CD4-positive, alpha-beta T cell treated with Interleukin-12 subunit alpha and Interleukin-12 subunit beta, for 1 hour (primary cell): ENCODE measurements at places on chromosomes 4 and X.

GRCh38 chr4:19051831-19052230 lies 1030.3 kb upstream of the LCORL start:
- DNase-seq: no peak

DNA sequence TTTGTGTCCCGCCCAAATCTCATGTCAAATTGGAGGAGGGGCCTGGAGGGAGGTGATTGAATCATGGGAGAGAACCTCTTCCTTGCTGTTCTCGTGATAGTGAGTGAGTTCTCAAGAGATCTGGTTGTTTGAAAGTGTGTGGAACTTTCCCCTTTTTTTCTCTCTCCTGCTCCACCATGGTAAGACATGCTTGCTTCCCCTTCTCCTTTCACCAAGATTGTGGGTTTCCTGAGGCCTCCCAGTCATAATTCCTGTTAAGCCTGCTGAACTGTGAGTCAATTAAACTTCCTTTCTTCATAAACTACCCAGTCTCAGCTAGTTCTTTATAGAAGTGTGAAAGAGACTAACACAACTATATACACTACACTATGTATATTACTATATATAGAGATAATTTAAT lies 697.8 kb upstream of the HS3ST1 start:
- DNase-seq: no peak

GRCh38 chr4:30716681-30717207 lies 3.4 kb upstream of the PCDH7 start:
- DNase-seq: no peak

DNA sequence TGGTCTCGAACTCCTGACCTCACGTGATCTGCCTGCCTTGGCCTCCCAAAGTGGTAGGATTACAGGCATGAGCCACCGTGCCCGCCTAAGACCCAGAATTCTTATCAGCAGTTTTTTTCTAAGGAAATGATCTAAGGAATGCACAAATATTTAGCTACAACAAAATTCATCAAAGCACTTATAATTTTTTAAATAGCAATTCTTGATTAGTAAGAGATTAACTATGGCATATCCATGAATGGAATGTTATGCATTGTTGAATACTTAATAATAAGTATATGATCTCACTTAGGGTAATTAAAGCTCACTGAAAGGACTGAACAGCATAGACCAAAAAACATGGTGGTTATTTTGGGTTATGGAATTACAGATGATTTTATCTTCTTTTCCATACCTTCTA lies 18.4 kb downstream of the CENPU start:
- DNase-seq: no peak

GRCh38 chr4:121950212-121950679 lies 1.6 kb downstream of the TRPC3 start:
- peak; percentile 84 for DNase-seq

DNA sequence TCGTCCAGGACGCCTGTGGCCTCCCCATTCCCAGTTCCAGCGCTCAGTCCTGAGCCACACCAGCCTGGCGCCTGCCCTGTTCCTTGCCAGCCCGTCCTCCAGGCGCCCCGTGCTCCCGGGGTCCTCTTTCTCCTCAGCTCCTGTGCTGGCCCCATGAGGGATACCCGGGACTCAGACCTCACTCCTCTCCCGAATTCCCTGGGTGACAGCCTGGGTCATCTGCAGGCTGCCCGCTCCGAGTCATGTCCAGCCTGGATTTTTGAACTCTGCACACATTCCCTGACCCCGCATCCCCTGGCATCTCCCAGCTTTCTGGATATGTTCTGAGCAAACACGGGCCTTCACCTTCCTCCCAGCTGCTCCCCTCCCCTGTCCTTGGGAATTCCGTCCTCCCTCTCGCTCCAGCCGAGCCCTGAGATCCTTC lies 14.9 kb upstream of the ADD1 start:
- DNase-seq: no peak

GRCh38 chrX:150870029-150870428 lies 28.4 kb downstream of the CD99L2 start:
- DNase-seq: no peak

DNA sequence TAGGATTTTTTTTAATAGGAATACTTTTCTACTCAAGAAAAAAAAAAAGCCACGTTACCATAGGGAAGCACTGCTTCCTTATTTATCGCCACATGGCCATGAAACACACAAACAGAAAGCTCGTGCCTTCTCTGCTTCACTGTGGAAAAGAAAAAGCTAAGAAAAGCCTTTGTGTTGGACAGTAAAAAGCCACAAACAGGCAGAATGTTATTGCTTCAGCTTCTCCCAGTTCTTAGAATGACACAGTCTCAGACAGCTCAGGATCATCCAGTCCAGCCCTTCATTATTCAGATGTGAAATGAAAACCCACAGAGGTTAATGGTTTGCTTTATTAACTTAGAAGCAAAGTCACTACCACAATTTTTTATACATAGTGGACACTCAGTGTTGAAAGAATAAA lies 181.6 kb upstream of the NOCT start:
- no peak for DNase-seq

DNA sequence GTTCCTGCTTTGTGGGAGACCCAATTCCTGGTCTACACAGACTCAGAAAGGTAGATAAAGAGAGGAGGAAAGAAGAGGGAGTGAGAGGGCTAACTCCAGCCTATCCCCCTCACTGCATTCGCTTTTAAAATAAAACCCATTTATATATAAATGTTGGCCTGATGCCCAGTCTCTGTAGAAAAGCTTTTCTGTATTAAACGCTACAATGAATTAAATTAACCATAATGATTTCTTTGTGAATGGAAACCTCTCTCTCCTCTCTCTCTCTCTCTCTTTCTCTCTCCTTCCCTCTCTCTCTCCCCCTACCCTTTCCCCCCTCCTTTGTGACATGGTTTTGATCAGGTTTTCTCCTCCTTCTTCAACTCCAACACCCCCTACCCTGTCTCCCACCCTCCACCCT lies 34.8 kb downstream of the PJA1 start:
- no peak for DNase-seq

- DNase-seq: no peak
Measured at GRCh38 chr4:38373375-38373774, 290.6 kb upstream of the KLF3 start.

- DNase-seq: no peak
Measured at GRCh38 chr4:179415847-179416223, 1973.6 kb upstream of the AGA start.

GRCh38 chr4:159197260-159197884 lies 94.5 kb downstream of the RAPGEF2 start:
- no peak for DNase-seq

DNA sequence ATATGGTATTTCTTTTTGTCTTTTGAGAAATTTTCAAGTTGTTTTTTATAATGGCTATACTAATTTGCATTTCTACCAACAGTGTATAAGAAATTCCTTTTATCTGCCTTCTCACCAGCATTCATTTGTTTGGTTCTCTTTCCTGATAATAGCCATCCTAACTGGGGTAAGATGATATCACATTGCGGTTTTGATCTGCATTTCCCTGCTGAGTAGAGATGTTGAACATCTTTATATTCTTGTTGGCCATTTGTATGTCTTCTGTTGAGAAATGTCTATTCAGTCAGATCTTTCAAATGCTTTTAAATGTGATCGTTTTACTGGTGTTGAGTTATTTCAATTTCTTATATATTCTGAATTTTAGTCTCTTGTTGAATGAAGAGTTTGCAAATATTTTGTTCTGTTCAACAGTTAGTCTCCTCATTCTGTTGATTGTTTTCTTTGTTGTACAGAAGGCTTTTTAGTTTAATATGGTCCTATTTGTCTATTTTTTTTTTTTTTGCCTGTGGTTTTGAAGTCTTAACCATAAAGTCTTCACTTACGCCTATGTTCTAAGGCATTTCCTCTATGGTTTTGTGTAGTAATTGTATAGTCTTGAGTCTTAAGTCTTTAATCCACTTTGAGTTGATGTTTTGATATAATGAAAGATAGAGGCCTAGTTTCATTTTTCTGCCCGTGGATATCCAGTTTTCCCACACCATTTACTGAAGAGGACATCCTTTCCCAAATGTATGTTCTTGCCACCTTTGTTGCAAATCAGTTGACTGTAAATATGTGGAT lies 1566.9 kb downstream of the STIM2 start:
- no peak for DNase-seq

DNA sequence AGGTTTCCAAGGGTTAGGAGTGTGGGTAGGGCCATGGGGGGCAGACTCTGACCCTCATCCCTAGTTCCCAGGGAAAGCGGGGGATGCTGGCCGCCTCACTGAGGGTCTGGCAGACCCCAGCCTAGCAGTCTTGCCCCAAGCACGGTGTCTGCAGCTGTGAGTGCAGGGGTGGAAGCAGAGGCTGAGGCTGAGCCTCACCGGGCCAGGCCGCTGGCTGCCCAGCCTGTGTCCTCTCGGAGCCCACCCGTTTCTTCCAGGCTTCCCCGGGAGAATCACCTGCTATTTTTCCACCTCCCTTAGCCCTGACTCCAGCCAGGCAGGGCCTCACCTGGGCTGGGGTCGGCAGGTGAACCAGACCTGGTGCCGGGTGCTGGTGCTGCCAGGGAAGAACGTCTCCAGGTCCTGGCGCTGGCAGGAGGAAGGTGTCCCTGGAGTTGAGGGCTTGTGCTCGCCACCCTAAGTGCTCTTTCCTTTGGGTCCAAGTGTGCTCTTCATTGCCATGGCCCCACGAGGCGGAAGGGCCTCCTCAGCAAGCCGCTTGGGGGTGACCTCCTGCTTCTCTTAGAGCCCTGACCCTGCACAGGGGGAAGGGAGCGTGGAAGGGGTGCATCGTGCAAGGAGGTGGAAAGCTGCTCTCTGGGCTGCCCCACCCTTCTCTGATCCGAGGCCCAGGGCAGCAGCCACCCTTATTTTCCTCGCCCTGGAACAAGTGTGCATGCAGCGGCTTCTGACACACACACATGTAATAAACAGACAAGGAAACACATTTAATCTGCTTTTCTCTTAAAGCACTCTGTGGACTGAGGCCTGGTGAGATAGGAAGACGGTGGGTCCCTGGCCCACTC lies 112.7 kb downstream of the FAM53A start:
- DNase-seq: no peak

GRCh38 chrX:39551762-39552161 lies 546.0 kb downstream of the BCOR start:
- DNase-seq: no peak

- no peak for DNase-seq
Measured at GRCh38 chr4:125639182-125639621, 324.4 kb downstream of the FAT4 start.

GRCh38 chr4:14130551-14130950 lies 503.0 kb upstream of the BOD1L1 start:
- DNase-seq: no peak

DNA sequence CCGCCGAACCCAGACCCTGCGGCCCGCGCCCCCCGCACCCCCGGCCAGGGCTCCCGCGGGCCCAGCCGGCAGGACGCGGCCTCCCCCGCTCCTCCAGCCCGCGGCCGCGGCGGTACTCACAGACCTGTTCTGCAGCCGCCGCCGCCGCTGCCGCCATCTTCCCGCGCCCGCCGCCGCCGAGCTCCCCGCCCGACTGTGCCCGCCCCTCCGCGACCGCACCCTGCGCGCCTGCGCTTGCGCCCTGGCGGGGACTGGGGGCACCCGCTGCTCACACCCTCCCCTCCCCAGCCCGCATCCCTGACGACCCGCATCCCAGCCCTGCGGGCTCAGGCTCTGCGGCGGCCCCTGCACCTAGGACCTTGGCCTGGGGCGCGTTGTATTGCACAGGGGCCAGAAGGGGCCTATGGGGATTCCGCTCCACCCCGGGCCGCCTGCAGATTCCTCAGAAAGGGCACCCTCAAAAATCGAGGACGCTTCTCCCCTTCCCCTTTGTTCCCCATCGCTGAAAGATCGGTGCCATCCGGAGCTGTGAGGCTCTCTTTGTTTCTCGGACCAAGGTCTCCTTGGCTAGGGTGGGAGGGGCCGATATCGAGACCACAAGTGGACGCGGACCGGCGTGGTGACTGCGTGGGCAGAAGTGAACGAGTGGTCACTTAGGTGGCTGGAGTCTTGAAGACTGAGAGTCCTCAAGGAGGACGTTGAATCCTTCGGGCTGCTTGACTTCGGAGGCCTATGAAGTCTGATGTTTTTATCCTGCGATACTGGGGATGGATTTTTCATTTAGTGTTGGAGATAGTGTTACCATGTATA lies at the start of gene SGCB:
SGCB (minus strand) TSS at position 197 of the 810 bp plus-strand sequence; CDS start at position 157, 40 bp downstream.
- peak; percentile 76 for DNase-seq

GRCh38 chr4:107008115-107008514 lies 28.0 kb downstream of the DKK2 start:
- DNase-seq: no peak

DNA sequence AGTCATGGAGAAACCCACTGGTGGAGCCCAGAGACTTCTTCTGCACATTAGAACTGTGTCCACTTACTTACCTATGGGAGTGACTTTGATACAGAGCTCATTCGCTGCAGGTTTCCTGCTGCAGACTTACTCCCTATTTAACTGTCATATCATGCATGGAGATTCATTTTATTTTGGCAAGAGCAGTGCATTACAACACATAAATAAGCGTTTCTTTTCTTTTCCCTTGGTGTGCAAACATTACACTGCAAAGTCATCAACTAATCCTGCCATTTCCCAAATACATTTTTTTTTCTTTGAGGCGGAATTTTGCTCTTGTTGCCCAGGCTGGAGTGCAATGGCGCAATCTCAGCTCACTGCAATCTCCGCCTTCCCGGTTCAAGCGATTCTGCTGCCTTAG lies 230.9 kb upstream of the SFRP2 start:
- DNase-seq: no peak

DNA sequence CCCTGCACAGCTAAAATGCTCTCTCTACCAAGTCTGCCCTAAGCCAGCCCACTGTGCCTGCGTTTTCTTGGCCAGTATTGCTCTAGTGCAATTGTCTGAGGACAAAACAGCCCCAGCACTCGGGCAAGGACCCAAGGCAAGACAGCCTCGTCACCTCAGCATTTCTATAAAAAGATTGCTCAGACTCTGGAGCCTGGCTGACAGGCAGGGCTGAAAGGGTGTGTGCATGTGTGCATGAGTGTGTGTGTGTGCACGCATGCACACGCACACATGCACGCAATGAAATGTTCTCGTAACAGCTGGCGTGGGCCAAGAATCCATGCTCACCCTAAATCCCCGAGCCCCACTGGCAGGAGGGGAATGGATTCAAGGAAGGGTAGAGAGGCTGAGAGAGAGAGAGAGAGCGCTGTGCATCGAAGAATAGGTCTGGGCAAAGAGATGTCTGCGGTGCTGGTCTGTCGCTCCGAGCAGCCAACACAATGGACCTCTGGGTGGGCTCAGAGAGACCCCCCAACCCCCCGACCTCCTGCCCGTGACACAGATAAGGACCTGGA lies 579.2 kb downstream of the BCOR start:
- DNase-seq: no peak

DNA sequence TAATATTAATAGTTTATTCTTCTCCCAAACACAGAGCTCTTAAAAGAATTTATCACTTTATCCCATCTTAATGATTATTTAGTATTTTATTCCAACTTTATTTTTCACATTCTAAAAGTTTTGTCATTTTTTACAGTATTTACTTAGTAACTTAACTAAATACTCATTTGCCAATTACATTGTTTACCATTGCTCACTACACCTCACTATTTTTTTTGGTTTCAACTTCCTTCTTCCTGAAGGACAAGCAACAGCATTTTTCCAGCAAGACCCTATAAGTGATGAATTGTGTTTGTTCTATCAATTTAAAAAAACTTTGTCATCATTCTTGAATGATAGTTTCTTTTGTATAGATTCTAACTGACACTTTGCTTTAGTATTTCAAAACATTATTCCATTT lies 19.4 kb upstream of the SRD5A3 start:
- DNase-seq: no peak
